Stimulated activated CD8-positive, alpha-beta memory T cell treated with anti-CD3 and anti-CD28 coated beads, Interleukin-4, amount 100 ng/mL, for 1 hour (primary cell): ENCODE measurements at places on chromosomes 7 and 10.
A peak's percentile ranks its signal among the peaks of the same experiment; 100 is the strongest.

GRCh38 chr7:14807507-14807906 lies 95.0 kb downstream of the DGKB start:
- no peak for DNase-seq

DNA sequence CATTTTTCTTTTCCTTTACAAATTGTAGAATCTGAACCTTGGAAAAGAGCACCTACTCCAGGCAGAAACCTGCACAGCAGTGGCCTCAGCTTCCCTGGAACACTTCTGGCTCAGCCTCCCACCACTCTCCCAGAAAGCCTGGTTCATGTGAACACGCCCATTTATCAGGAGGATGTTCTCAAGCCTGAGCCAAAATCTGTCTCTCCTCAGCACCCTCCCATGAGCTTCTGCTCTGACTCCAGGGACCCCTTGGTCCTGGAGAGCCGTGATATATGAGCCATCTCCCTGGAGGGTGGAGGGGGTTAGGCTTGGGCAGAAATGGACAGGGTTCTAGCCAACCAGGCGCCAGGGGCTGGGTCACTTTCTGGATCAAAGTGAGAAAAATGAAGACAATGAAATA lies 10.1 kb downstream of the GDF2 start:
- DNase-seq = no peak

- DNase-seq = no peak
Measured at GRCh38 chr10:33804584-33804983, 470.1 kb upstream of the NRP1 start.

GRCh38 chr7:25923741-25924460 lies 228.1 kb upstream of the NFE2L3 start:
- DNase-seq = no peak

DNA sequence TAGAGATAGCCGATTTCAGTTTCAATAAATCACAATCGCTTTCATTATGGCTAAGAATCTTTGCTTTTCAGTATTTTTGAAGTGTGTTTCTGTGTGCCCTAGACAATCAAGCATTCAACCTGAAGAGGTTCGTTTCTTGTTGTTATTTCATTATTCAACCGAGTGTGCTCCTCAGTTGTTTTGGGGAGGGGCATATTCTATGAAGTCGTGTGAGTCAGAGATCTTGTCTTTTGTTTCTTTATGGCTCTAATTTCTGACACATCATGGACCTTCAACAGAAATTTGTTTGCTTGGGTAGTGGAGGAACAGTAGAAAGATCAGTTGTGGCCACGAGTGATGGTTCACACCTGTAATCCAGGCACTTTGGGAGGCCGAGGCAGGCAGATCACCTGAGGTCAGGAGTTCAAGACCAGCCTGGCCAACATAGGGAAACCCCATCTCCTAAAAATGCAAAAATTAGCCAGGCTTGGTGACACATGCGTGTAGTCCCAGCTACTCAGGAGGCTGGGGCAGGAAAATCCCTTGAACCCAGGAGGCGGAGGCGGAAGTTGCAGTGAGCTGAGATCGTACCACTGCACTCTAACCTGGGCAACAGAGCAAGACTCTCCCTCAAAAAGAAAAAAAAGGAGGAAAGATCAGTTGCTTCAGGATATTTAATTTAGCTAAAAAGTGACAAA lies 38.3 kb downstream of the C1QL3 start:
- no peak for DNase-seq

GRCh38 chr10:119750391-119751230 lies 24.8 kb downstream of the INPP5F start:
- DNase-seq = peak; percentile 34

DNA sequence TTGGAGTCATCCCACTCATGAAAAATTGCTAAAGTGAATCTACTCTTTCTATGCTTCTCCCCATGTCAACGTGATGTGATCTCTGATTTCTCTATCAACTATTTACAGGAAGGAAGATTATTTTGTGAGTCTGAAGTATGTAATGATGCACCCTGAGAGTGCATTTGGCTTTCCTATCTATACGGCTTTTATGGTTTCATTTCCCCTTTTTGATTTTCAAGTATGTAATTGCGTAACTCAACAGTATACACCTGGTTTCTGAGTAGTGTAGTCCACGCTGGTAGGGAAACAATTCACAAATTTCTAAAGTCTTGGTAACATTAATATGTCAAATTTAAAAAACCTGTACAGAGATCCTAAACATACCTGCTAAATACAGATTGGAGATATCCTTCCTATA lies 194.7 kb upstream of the SEMA3A start:
- no peak for DNase-seq

DNA sequence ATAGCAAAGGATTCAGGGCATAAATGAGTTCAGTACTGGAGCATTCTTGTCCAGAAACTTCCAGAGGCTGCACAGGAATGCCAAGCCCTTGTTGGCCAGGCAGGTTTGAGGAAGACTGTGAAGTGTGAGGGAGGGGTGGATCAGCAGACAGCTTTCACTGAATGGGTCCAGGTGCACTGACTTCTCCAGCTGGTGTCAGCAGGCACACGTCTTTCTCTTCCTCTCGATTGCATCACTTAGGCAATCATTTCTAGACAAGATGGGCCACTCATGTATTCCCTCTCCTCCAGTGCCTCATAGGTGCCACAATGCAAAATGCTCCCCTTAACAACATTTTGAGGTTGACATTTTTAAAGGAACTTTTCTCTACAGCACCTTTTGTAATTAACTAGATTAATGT lies 15.6 kb upstream of the PLEKHS1 start:
- DNase-seq = no peak

- DNase-seq = no peak
Measured at GRCh38 chr7:134018306-134018705, 108.8 kb upstream of the LRGUK start.

DNA sequence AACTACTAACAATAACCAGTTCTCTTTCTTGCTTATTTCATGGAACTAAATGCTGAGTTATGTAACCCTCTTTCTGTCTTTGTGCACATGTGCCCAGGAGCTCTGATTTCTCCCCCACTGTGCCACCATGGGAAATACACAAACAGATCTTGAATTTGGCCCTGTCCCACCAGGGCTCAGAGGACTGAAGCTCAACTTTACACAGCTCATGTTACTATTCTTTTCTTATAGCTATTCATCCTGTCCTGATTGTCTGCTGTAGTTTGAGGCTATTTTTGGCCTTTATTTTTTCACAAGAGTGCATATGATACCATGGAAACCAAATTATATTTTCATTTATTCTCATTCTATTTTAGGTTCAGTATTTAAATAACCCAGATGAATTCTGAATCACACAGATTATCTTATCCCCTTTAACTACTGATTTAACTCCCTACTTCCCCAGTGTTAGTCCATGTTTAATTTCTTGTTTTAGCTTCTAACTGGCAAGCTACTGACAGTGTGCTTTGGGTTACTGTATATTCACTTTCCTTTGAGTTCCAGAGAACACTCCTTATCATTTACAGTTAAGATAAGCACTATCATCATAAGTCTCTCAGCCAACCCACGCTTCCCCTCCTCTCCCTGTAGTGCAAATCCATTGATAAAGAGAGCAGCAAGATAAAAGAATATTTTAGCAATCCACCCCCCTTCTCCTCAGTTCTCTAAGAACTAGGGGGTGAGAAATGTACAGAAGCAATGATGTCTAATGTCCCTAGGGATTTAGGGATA lies 71.8 kb upstream of the GSDME start:
- no peak for DNase-seq

DNA sequence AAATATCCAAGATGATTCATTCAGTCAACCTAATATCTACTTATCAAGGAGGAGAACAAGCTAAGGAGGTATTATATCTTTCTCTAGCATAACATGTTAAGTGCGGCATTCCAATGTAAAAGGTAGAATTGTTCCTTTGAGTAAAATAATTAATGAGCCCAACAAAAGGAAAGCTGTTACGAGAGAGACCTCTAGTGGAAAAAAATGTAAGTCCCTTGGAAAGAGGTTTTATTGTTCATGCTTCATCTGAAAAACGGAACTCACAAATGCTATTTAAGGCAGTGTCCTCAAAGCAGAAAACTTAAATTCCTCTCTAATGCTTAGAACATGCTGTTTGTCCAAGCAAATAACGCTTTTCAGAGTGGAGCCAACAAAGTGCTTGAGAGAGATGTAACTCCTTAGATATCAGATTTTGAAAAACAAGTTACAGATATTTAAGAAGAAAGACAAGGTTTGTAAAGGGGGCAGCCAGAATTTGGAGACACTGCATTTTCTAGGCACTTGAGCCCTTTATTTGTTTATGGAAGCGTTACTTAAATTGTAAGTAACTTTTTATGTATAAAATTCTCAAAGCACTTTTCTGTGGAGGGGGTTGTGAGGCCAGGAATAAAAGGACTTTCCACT lies 119.9 kb downstream of the TFEC start:
- no peak for DNase-seq

GRCh38 chr7:142471820-142472219 lies 214.0 kb upstream of the PRSS58 start:
- no peak for DNase-seq

DNA sequence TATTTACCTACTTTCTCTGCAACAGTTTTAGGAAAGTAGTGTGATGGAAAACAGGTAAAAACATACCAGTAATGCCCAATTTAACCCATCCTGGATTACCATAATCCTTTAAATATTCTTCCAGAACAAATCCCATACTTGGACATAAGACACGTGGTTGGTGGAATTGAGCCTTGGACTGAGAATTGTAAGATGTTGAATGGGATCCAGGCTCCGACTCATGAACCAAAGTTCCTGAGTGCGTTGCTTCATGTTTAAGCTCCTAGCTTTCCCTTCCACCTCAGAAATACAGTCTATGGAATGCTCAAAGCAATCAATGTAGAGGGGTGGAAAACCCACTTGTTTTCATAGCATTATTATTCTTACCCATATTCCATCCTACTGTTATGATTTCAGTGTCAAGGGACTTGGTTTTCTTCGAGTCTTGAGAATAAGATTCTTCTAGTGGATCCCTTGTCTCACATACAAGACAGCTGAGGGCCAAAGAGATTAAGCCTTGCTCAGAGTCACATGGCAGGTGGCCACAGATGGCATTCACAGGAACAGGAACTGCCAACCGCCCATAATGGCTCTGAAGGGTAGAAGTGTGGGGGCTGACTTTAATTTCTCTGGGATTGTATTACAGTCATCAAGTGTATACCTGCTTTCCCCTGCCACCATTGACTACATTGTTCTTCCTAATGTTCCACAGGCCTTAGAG lies 171.2 kb downstream of the GFRA1 start:
- DNase-seq = no peak

- no peak for DNase-seq
Measured at GRCh38 chr10:78362406-78363022, 328.9 kb downstream of the RPS24 start.

DNA sequence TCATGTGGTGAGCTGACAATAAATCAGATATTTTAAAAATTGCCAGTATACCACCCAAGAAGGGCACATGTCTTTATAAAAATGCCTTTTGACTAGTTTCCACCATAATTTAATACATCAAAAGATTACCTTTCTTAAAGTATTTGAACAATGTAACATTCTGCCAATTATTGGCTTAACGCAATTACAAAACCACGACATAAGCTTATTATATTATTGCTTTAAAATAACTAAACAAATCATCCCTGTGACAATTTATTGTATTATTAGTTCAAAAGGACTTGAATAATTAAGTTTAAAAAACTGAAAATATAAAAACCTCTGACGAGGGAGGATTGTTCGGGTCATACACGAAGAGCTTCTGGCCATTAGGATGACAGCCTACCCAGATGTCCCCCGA lies 9.6 kb upstream of the PON3 start:
- no peak for DNase-seq

DNA sequence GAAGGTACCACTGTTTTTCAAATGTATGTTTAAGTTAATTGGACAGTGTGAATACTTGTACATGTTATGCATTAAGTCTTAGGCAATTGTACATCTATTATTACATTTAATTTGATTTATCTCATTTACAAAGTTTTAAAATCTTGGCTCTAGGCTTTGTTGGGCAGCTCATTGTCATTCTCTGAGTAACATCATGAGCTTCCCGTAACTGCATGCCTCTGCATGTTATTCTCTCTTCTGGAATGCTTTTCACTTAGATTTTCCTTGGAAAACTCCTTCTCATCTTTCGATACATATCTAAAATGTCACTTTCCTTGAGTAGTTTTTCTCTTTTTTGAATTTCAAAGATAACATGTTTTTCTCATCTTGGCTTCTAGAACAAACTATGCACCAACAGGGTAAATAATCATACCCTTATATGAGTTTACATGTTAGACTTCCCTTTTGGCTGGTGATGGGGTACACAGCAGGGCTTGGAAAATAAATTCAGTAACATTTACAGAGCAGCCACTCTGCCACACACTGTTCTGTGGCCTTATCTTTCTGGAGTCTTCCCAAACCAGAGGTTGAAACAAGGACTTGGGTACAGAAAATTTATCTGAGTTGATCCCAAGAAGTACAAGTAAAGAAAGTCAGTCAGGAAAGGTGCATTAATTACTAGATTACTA lies 42.2 kb upstream of the A1CF start:
- DNase-seq = no peak

- DNase-seq = no peak
Measured at GRCh38 chr7:52764492-52765169, 270.8 kb upstream of the POM121L12 start.

DNA sequence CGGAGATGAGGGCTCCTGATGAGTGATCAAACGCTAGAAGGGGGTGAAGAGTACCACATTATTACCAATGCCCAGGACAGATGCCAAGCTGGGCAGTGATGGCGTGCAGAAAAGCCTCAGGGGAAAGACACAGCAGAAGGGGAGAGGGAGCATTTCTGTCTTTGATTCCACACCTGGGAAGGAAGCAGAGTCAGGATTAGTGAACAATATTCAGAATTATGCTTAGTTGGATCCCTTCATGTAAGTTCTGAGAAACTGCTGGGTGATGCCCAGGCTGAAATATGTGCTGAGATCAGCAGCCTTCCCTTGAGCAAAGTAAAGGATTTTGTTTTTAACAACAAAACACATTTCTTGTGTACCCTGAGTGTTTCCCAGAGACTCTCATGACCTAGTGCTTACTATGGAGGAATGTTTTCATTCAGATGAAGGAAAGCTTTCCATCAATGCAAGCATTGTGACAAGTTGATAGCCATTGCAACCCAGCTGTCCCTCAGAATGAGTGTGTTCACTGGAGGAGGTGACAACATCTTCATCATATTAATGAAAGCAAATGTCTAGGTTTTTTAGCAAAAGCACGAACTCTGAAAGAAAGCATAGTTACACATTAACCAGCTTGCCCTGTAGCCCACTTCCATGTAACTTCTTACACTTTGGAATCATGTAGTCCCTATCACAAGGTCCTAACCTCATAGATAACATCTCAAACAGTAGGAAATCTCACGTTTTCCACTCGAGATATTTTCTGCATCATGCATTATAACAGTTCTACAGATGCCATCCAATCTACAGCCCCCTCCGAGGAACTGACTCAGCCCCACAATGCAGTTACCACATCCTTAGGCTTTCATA lies 23.8 kb upstream of the AKR1C1 start:
- DNase-seq = no peak

DNA sequence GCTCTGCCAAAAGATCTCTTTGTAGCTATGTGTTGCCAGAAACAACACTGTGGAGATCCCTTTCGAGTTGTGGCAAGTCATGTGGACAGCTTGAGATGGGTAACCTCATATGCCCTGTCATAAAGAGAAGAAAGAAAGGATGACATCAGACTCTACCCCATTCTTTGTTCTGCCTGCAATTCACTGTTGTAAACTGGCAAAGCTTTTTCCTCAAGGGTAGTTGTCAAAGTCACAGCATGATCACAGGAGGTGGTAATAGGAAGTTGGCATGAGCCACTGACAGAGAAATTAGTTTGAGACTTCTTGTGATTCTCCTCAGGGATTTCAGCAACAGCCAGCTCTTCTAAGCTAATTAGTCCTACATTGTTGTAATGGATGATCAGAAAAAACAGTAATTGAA lies 19.4 kb upstream of the MINDY3 start:
- DNase-seq = no peak
